ENCODE measurements at places on chromosomes 7 and 10.

DNA sequence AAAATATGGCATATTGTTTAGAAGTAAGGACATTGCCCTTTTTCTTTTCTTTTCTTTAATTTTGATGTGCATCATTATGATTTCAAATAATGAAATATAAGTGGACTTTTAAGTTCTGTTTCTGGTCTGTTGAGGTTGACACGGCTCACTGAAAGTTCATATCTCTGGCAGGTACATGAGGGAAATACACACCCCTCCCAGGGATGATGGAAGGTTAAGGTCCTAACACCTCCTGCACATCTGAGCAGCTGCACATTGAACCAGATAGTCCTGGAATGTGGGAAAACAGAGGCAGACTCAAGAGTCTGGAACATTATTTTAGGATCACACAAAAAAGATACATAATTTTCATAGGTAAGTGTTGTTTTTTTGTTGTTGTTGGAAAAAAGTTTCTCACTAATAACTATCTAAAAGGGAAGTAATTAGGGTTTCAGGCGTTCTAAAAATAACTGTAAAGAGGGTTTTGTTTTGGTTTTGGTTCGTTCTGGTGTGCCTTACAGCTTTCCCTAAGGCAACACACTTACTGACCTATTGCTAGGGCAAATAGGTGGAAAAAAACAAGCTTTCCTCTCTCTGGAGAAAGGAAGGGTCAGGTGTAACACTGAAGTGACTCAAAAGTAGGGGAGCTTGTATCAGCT, 201.2 kb upstream of the PRKCQ start:
- no peak for DNase-seq

DNA sequence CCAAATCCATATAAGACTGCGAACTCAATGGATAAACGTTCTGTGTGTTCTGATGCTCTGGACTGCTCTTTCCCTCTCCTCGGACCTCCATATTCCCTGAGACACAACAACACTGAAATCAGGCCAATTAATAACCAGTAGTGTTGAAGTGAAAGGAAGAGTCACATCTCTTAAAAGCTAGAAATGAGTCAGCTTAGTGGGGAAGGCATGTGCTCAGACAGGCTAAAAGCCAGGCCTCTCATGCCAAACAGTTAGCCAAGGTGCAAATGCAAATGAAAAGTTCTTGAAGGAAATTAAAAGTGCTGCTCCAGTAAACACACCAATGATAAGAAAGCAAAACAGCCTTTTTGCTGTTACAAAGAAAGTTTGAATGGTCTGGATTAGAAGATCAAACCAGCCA, 29.3 kb downstream of the TNS3 start:
- no peak for DNase-seq

- DNase-seq: no peak
These were observed 302.1 kb upstream of the IMMP2L start for GRCh38 chr7:111864291-111864976.

- no peak for DNase-seq
These were observed 9.4 kb upstream of the PFKP start for GRCh38 chr10:3057946-3058345.

- no peak for DNase-seq
These were observed 16.9 kb downstream of the KCNMA1 start for GRCh38 chr10:77620731-77621130.

- no peak for DNase-seq
These were observed 97.2 kb downstream of the OAT start for GRCh38 chr10:124321433-124322089.

DNA sequence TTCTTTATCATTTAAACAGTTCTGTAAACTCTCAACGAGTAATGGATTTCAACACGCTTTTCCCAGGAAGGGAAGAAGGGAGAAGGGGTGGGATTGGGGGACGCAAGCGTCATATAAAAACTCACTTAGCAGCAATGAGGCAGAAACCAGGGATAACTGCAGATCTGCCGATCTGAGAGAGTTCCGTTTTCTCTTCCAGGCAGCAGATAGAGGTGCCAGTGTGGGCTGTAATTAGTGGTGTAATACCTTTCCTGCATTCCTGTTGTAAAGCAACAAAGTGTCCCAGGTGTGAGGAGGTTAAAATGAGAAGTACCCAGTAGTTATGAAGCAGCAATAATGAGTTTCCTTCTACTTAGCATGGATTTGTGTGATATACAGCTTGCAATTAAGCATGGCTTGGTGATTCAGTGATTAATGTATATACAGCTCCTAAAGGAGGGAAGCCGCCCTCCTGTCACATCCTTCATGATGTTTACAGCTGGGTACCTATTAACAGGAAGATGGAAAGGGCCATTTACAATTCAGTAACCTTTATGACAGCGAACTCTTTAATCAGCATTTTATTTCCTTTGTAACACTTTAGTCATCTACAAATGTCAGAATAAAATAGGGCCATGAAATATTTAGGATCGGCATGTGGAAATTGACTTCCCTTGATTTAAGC, 271.9 kb downstream of the LRMDA start:
- no peak for DNase-seq

DNA sequence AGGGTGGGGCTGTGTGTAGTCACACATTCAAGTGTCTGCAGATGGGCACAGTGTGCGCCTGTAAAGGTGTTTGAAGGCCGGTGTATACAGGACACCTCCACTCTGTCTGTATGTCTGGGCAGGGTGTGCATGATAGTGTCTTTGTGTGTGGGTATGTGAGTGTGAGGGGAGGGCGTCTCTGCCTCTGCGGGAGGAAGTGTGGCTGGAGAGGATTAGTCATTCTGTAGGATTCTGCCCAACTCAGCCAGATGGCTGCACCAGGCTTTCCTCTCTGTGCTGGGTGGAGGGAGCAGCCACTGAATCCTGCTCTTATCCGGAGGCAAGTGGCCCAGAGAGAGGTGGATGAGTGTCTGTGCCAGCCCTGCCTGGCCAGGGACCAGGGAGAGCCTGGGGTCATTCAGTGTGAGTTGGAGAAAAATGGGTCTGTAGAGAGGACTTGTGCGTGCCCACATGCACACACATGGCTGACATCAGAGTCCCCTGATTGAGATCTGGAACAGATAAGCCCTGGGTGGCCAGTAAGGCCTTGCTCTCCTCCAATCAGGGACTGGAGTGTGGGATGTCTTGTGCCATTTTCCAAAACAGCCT, 1.7 kb downstream of the SFXN3 start:
- DNase-seq: no peak

- DNase-seq: peak; percentile 37
These were observed 167.3 kb downstream of the EGFR start for GRCh38 chr7:55185941-55186609.

DNA sequence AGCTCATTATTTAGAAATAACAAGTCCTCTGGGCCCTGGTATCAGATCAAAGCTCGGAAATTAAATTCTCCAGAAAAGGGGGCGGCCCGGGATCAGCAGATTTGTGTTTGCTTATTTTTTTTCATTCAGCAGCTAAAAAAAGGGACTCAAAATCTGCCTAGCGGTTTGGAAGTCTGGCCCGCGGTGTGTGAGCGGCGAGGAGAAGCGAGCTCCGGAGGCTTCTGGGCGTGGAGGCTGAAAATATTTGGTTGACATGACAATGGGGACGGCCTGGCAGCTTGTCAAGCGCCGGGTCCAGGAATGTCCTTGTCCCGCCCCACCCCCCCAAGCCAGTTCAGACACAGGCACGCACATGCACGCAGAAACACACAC, 43.4 kb downstream of the FOXL3 start:
- no peak for DNase-seq

GRCh38 chr7:87476179-87476557, 688 bp upstream of the ABCB4 start:
- no peak for DNase-seq

- no peak for DNase-seq
These were observed 74.4 kb downstream of the ANK3 start for GRCh38 chr10:60315311-60315710.

DNA sequence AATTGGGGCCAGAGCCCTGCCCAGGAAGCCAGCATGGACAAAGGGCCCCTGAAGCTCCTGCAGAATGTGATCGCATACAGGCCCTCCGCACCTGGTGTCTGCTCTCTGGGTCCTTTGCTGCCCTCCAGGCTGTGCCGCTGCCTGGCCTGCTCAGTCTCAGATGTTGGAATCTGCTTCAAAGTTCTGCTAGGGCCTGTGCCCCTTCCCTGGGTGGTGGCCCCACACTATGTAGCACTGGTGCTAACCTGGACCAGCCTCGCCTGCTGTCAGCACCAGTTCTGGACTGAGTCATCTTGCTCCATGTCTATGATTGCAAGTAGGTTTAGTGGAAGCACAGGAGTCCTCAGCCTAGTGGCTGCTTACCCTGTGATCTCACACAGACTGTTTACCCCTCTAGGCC, 6.3 kb downstream of the MAT1A start:
- no peak for DNase-seq

DNA sequence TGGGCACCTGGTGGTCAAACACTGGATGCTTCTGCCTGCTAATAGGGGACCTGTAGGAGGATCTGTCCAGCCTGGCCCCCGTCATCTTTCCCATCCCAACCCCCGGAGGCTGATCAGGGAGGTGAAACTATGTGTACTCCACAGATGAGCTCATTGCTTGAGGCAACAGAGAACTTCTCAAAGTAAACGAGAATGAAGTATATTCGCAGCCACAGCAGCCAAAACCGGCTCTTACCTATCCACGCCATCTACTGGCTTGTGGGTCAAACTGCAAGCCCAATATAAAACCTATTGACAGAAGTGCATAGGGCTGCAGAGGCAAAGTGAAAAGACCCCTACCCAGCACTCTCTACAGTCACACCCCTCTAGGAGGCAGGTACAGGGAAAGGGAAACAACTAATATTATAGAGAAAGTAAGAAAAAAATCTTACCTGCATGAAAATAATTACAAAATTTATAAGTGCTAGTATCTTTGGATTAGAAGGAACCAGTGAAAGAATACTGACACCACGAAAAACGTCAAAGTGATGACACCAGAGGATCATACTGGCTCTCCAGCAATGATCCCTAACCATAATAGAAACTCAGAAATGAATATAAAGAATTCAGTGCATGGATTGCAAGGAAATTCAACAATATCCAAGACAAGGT, 973.5 kb downstream of the ANKRD7 start:
- DNase-seq: no peak

GRCh38 chr10:43166880-43167497, 28.7 kb downstream of the CSGALNACT2 start:
- DNase-seq: no peak

DNA sequence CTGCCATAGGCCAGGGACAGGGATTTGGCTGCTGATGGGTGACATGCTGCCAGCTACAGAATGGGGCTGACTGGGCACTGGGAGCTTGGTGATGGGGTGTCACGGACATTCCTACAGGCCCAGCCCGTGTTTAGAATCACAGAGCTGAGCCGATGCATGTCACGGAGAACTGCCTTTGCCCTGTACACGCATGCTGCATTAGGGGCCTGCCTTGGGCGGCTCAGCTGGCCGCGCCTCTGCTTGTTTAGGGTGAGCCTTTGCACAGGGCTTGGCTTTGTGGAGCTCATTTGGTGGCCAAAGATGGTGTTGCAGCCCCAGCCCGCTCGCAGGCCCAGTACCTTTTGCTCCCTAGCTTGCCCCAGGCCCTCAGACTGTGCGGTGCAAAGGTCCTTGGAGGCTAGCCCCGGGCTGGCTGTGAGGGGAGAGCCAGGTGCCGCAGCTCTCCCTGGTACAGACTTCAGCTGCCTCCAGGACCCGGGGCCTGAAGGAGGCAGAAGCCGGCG, 108.4 kb upstream of the BTBD16 start:
- DNase-seq: no peak

DNA sequence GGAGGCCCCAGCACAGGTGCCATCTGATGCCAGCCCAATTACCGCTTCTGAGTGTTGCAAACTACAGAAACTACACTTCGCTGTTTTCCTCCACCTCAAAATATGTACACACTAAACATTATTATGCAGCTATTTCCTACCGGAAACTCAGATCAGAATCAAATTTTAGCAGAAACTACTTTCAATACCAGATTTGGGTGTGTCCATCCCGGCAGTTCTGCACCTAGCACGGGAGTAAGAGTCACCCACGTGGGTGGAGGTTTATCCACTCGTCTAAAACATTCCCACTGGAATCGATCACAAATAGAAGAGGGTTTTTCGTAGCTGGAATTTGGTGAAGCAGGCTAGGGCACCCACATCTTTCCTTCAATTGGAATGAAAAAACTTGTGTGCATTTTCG, 214.4 kb upstream of the PRKCQ start:
- DNase-seq: no peak

GRCh38 chr7:27647046-27647445, 15.6 kb downstream of the HIBADH start:
- DNase-seq: no peak

- peak; percentile 44 for DNase-seq
These were observed 127.6 kb upstream of the UNC5B start for GRCh38 chr10:71084818-71085126.

DNA sequence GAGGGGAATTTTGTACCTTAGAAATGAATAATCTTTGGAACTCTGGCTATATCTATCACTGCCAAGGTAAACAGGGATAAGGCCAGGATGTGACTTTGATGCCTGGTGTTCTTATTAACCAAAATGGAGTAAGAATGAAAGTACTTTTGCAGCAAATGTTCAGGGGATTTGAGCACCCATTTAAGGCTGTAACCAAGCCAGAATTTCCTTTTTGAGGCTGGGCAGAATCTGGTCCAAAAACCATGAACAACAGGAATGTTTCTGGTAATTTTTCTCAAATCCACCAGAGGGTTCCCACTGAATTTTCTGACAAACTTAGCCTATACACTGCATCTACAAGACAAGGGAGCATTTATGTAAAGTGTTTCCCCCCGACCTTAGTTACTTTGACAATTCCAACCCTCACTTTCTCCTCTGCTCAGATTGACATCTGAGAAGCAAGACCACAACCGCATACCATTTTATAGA, 120.6 kb downstream of the BAMBI start:
- no peak for DNase-seq

- DNase-seq: no peak
These were observed 207.5 kb upstream of the GNAI1 start for GRCh38 chr7:79927116-79927515.

DNA sequence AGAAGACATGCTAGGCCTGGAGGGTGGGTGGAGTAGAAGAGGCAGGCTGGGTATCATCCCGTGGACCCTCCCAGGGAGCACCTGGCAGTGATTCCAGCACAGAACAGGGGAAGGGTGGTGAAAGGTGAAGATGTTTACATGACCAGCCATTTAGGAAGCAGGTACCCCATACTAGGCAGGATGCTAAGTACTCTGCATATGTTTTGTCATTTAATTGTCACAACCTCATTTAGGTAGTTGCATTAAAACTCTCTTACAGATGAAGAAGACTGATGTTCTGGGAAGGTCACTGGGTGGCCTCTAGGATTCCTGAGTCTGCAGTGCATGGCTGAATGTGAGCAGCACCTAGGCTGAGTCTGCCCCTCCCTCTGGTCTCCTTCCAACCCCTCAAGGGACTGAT, 15.2 kb downstream of the ITPRIP start:
- no peak for DNase-seq

GRCh38 chr7:43244784-43245183, 132.3 kb downstream of the HECW1 start:
- no peak for DNase-seq

- DNase-seq: no peak
These were observed 1.3 kb downstream of the THSD7A start for GRCh38 chr7:11830582-11831155.

GRCh38 chr7:38123494-38123893, 54.6 kb upstream of the STARD3NL start:
- DNase-seq: no peak
